ENCODE measurements at places on chromosomes 6 and 20.
A peak's percentile ranks its signal among the peaks of the same experiment; 100 is the strongest.

DNA sequence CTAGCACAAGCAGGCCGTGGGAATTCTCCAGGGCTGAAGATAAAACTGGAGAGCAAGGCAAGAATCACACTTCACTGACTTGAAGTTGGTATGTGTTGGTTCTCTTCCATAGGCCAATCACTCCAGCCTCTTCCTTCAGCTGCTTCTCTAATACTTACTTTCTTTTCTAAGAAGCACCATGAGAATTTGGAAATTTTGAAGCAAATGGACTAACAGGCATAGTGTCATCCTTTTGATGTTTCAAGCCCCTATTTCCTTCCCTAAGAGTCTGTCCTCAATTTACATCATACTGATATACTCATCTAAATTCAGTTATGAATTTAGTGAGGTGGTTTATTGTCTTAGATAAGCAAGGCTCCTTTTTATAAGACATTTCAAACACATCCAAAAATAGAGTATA, 24.0 kb downstream of the SLC26A8 start:
- DNase-seq, result no peak

GRCh38 chr20:6707321-6707831, 60.1 kb upstream of the BMP2 start:
- DNase-seq, result no peak

DNA sequence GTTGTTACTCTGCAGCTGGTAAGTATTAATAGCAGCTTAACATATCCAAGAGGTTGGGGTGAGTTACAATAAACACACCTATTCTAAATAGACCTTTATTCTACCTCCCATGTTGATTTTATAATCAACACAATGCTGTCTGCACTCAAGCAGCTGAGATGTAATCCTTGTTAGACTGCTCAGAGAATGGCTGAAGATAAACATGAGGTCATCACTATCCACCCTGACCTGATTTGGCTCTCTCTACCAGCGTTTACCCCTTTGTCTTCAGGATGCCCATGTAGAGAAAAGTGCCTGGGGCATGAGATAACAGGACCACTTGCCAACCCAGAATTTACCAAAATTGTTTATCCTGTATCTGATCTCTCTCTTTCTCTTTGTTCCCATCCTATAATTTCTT, 220.7 kb upstream of the DEFB112 start:
- DNase-seq, result no peak

GRCh38 chr6:1040393-1040792, 271.5 kb upstream of the FOXQ1 start:
- no peak for DNase-seq

GRCh38 chr6:43929511-43929910, 159.5 kb downstream of the VEGFA start:
- DNase-seq, result no peak

- DNase-seq, result peak; percentile 67
Measured at GRCh38 chr6:70312165-70312745, 9.4 kb upstream of the COL9A1 start.

- DNase-seq, result peak; percentile 66
Measured at GRCh38 chr6:34074064-34074742, 71.7 kb downstream of the GRM4 start.

- no peak for DNase-seq
Measured at GRCh38 chr20:4617484-4617883, 104.2 kb upstream of the PRND start.

DNA sequence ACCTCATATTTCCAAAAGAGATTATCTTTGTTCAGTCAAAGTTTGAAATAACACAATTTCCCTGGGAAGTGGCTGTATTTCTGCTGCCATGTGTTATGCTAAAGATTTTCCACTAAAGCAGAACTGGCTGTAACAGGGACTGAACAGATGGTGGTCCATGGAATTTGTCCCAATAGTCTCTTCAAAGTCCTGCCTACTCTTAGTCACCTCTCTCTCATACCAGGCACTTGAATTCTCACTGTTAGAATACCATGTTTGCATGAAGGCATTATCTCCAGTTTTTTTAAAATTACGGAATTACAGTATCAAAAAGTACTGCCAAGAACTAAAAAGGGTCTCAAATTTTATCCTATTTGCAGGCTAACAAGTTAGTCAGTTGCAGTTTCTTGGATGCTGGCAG, 105.0 kb upstream of the HDDC2 start:
- DNase-seq, result no peak

- DNase-seq, result no peak
Measured at GRCh38 chr6:40588480-40588879, 1.3 kb upstream of the LRFN2 start.

- peak; percentile 42 for DNase-seq
Measured at GRCh38 chr6:89281779-89282246, 33.3 kb downstream of the GABRR2 start.

DNA sequence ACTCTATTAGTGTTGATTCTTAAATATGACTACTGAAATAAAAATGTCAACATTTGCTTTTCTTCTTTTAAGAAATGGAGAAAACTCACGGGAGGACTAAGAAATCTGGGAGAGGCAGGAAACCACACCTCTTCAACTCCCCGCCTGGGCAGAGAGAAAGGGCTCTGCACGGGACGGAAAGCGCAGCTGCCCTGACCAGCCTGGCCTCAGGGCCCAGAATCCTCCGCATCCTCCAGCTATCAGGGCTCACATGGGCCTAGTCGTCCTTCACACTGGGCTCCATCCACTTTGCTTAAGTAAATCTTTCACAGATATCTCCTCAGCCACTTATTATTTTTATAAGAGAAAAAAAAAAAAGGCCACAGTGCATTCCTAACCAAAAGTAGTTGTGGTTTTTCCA, 215.1 kb downstream of the TBXT start:
- DNase-seq, result no peak

- DNase-seq, result no peak
Measured at GRCh38 chr20:32158943-32159660, 48.4 kb downstream of the PLAGL2 start.

- DNase-seq, result no peak
Measured at GRCh38 chr6:10276660-10277287, 138.1 kb downstream of the TFAP2A start.

- DNase-seq, result no peak
Measured at GRCh38 chr6:130164251-130164650, 58.5 kb downstream of the SAMD3 start.

- no peak for DNase-seq
Measured at GRCh38 chr6:3752531-3753227, 1.2 kb upstream of the PXDC1 start.
